ENCODE measurements at places on chromosomes 1 and 21. TPM values are rescaled to one million over a fixed set of nuclear protein-coding genes. Genes with fewer than 3 reads are reported as not detected.

DNA sequence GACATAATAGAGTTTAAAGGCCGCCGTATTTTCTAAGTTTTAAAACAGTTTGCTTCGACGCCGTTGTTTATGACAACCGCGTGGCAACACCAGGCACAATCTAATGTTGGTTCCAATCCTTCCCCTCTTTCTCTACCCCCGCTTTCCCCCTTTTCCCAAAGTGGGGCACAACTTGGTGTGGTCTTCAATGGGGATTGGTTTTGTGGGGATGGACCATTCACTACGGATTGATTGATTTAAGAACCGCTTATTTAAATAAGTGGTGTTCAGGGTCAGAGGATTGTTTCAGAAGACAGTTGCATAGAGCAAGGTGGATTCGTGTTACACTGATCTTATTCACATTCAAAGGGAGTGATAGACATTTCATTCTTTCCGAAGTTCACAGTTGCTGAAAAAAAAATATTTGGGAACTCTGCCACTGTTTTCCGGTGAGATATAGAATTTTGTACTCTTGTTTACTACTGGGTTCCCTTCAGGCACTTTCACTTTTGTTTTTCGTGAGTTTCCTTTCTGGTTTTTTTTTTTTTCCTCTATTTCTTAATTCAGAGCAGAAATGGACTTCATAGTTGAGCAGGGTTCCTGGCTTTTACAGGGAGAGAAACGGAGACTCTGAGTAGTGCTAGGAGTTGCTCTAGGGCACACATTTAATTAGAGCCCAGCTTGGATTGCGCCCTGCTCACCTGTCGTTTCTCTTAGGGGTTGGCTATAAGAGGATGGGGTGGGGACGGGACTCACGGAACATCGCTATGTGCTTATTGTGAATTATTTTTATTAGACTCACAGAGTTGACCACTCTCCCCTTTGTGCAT lies 79.6 kb upstream of the AK4 start:
- peak; percentile 71 for DNase-seq
- H3K4me3 ChIP-seq = peak overlapping the region; percentile 62
- no peaks in the 10 kb centered on the region for H3K36me3 ChIP-seq
- H3K27ac ChIP-seq = peak overlapping the region; percentile 97
- no peaks in the 10 kb centered on the region for H3K27me3 ChIP-seq

- no peak for DNase-seq
- H3K4me3 ChIP-seq = no peak overlapping the region
Measured at GRCh38 chr1:236099355-236099974, 34.6 kb upstream of the NID1 start.

GRCh38 chr1:15718199-15718601 lies 17.9 kb upstream of the SLC25A34 start:
- H3K27me3 ChIP-seq = no peaks in the 10 kb centered on the region
- peaks cover 6% of the 10 kb centered on the region for H3K4me1 ChIP-seq
- no peak overlapping the region for H3K4me3 ChIP-seq
- DNase-seq = no peak
- H3K36me3 ChIP-seq = peaks cover 76% of the 10 kb centered on the region

- H3K27me3 ChIP-seq = no peaks in the 10 kb centered on the region
- DNase-seq = no peak
- H3K4me3 ChIP-seq = no peak overlapping the region
- H3K4me1 ChIP-seq = no peaks in the 10 kb centered on the region
- H3K36me3 ChIP-seq = no peaks in the 10 kb centered on the region
- H3K27ac ChIP-seq = no peak overlapping the region
Measured at GRCh38 chr1:83559129-83559840, 439.6 kb downstream of the TTLL7 start.

DNA sequence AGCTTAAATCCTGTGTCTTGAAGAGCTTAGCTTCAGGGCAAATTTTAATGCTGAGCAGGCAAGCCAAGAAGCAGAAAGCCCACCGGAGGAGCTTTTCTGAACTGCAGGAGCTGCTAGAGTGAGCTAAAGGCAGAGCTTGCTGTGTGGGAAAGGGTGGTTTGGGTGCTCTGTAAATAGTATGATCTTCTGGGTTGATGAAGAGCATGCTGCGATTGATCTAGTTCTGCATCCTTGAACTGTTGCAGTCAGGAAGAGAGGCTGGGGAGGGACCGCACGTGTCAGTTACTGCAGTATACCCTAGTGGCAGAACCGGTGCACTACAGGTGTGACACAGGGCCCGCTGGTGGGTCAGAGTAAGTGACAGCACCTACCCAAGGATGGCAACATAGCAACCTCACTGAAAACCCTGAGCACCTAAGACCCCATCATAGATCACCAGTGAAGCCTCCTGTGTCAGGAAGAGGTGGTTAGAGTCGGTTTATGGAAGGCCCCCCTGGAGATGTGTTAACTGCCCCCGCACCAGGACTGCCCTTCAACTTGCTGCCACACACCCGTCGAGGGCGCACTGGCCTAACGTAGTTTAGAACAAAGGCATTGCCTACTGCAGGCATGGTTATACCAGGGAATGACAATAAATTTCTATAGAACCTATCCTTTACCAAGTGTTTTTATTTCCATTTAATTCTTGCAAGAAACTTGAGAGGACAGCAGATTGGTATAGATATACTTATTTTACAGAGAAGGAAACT lies 146.0 kb upstream of the KIAA0040 start:
- H3K27ac ChIP-seq = no peak overlapping the region
- peaks cover 4% of the 10 kb centered on the region for H3K27me3 ChIP-seq
- H3K36me3 ChIP-seq = no peaks in the 10 kb centered on the region
- H3K4me3 ChIP-seq = no peak overlapping the region
- H3K4me1 ChIP-seq = no peaks in the 10 kb centered on the region

DNA sequence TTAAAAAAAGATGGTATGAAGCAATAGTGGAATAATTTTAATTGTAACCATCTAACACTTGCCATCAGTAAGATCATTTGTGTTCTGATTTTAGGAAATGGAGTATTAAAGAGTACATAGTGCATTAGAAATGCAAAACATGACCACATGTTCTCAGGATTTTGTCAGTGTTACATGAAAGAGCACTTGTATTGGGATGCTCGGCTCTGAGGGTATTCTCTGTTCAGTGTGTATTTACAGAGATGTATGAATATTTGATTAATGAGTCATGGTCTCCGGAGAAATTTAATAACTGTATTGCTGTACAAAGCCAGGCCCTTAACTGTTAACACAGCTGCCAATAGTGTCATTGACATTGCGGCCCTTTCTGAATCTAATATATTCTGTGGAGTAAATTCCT lies 91.7 kb downstream of the ATG4C start:
- DNase-seq = no peak
- no peak overlapping the region for H3K4me3 ChIP-seq
- no peaks in the 10 kb centered on the region for H3K4me1 ChIP-seq
- no peaks in the 10 kb centered on the region for H3K27me3 ChIP-seq

- no peaks in the 10 kb centered on the region for H3K4me1 ChIP-seq
- no peak overlapping the region for H3K27ac ChIP-seq
- no peak for DNase-seq
- H3K27me3 ChIP-seq = no peaks in the 10 kb centered on the region
- no peaks in the 10 kb centered on the region for H3K36me3 ChIP-seq
Measured at GRCh38 chr1:92409946-92410549, 76.7 kb downstream of the GFI1 start.

DNA sequence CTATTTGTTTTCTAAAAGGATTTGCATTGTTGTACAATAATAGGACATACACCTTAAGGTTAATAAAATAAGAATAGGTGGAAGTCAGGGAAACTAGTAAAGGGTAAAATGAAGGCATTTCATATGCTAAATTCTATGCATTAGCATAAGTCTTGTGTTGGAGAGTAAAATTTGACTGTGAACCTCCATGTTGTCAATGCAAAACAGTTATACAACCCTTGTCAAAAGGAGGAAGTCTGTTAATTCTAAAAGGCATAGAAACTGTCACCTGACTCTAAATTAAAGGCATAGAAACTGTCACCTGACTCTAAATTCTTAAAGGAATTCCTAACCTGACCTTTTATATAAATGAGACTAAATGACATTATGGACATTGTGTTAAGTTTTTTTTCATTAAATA lies 291.8 kb downstream of the OLFM3 start:
- no peaks in the 10 kb centered on the region for H3K4me1 ChIP-seq
- no peaks in the 10 kb centered on the region for H3K27me3 ChIP-seq
- no peak overlapping the region for H3K4me3 ChIP-seq
- H3K27ac ChIP-seq = no peak overlapping the region
- DNase-seq = no peak

DNA sequence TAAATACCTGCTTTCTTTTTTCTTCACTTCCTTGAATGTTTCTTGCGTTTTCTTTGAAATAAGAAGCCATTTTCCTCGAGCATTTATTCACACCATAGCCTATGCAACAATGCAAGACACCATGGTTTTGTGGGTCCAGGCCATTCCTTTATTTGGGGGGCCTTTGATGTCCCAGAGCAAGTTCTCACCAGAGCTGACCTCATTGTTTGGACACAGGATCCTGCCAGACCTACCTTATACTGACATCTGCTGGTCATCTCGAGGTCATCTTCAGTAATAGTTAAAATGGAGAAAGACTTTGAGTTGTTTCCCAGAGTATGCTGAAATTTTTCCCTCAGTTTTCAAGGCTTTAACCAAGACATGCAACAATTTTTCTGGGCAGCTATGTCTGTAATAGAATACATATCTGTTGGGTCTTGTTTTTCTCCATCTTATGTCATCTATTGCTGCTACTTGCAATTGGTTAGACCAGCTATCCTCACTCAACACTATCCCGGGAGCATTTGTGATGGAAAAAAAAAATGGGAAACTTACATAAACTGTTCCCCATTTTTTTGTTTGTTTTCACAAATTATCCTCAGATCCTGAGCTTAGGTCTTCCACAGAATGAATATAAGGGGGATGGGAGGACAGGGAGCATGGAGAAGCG lies 34.0 kb upstream of the BACE2 start:
- no peak overlapping the region for H3K27ac ChIP-seq
- peak; percentile 44 for DNase-seq
- H3K27me3 ChIP-seq = no peaks in the 10 kb centered on the region
- no peak overlapping the region for H3K4me3 ChIP-seq
- no peaks in the 10 kb centered on the region for H3K4me1 ChIP-seq
- no peaks in the 10 kb centered on the region for H3K36me3 ChIP-seq

DNA sequence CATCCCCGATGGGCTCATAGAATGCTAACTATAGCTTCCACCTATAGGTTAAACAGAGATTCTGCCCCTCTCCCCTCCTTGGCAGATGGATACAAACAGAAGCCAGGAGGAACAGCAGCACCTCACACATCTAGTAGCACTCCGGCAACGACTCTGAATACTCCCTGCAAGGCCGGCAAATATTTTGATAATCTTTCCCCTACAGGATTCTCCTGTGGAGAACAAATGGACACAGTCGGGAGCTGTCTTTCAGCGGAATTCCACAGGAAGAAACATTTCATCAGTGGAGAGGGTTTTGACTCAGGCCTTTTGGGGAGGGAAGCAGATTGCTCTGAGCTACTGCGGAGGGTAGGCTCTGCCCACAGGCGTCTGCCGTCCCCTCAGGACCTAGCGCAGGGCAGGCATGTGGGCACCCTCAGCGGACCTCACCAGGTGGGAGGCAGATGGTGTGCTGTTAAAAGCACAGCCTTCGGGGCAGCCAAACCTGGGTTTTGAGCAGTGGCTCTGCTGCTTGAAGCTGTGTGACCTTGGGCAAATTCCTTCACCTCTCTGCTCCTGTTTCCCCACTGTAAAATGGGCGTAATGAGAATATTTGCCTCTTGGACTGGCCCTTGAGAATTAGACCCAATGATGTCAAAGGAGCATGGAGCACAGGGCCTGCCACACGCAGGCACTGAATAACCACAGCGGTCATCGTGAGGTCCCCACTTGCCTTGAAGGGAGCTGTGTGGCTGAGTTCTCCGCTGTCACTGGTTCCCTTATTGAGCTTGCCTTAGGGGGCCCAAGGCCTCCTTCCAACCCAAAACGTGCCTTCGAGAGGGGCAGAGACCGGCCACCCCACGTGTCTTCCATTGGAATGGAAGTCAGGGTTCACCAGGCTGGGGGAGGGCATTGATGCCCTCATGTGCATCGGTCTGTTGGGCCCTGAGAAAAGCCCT lies 19.2 kb upstream of the BCAR3 start:
- DNase-seq = no peak
- H3K4me1 ChIP-seq = no peaks in the 10 kb centered on the region
- H3K4me3 ChIP-seq = no peak overlapping the region
- H3K27ac ChIP-seq = no peak overlapping the region
- peaks cover 2% of the 10 kb centered on the region for H3K27me3 ChIP-seq

- no peak overlapping the region for H3K27ac ChIP-seq
- H3K4me1 ChIP-seq = no peaks in the 10 kb centered on the region
- H3K27me3 ChIP-seq = no peaks in the 10 kb centered on the region
- no peak overlapping the region for H3K4me3 ChIP-seq
- no peaks in the 10 kb centered on the region for H3K36me3 ChIP-seq
Measured at GRCh38 chr1:72218141-72218739, 64.1 kb downstream of the NEGR1 start.

DNA sequence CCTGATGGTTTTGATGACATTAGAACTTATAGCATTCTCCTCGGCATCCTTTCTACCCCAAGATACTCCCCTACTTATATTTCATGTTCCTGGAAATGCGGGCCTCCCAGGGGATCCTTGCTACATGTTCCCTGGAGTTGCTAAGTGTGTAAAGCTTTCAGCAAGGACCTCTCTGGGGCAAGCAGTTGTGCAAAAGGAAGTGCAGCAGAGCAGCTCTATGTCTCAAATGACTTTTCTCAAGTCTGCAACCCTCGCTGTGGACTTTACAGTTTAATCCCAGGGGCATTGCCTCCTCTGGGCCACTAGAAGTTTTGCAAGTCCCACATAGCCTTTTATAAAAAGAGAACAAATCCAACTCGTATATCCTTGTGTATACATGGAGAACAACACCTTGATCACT lies 20.8 kb upstream of the MNDA start:
- H3K36me3 ChIP-seq = no peaks in the 10 kb centered on the region
- no peak overlapping the region for H3K27ac ChIP-seq
- H3K4me3 ChIP-seq = no peak overlapping the region

DNA sequence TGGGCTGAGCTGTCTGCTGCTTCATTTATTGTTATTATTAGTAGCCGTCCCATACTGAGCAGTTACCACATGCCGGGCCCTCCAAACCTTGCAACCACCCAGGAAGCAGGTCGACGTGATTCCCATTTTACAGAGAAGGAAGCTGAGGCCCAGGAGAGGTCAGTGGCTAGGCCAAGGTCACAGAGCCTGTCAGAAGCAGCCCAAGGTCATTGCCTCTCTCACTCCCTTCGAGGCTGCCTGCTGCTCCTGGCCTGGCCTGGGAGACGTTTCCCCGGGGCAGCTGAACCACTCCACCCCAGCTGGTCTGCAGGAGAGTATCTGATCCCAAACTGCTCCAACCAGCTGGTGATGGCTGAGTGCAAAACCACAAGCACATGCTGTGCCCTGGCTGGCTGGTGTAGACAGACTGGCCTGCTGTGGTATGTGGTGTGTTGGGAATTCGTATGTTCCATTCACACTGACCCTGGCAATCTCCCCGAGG lies 6.5 kb downstream of the PADI4 start:
- no peak overlapping the region for H3K27ac ChIP-seq
- no peak overlapping the region for H3K4me3 ChIP-seq
- no peaks in the 10 kb centered on the region for H3K27me3 ChIP-seq
- no peaks in the 10 kb centered on the region for H3K4me1 ChIP-seq
- H3K36me3 ChIP-seq = no peaks in the 10 kb centered on the region
- DNase-seq = no peak

GRCh38 chr1:31216016-31216415 lies 23.7 kb downstream of the NKAIN1 start:
- no peaks in the 10 kb centered on the region for H3K27me3 ChIP-seq
- H3K36me3 ChIP-seq = no peaks in the 10 kb centered on the region
- H3K27ac ChIP-seq = no peak overlapping the region
- DNase-seq = peak; percentile 93
- peaks cover 12% of the 10 kb centered on the region for H3K4me1 ChIP-seq

Gene CTSS
- 34.0 TPM for polyA plus RNA-seq

Gene ECM1
- polyA plus RNA-seq = 8.3 TPM

Gene PIGR
- 3,013 TPM for polyA plus RNA-seq

Gene GJA9
- not detected for polyA plus RNA-seq

Gene CC2D1B
- 17.3 TPM for polyA plus RNA-seq

Gene CD84
- polyA plus RNA-seq = 0.22 TPM

Gene AMPD1
- polyA plus RNA-seq = not detected

Data from small intestine (tissue), 16 donors.